Stimulated activated CD8-positive, alpha-beta memory T cell treated with anti-CD3 and anti-CD28 coated beads, Interleukin-7, amount 100 ng/mL, for 1 hour (primary cell): ENCODE measurements at places on chromosomes 12 and 14.

DNA sequence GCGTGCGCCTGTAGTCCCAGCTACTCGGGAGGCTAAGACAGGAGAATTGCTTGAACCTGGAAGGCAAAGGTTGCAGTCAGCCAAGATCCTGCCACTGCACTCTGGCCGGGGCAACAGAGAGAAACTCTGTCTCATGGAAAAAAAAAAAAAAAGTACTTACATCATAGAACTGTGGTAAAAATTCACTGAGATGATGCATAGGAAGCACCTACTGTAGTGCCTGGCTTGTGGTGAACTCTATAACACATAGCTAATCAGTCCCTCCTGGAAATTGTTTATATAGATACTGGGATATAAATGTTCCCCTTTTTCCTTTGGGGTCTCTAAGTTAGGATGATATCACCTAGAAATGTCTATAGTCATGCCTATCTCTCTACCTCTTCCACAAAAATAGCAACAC is 89.7 kb upstream of the CPM start:
- no peak for DNase-seq

GRCh38 chr12:65427646-65428045 is 149.2 kb downstream of the MSRB3 start:
- DNase-seq, result no peak

DNA sequence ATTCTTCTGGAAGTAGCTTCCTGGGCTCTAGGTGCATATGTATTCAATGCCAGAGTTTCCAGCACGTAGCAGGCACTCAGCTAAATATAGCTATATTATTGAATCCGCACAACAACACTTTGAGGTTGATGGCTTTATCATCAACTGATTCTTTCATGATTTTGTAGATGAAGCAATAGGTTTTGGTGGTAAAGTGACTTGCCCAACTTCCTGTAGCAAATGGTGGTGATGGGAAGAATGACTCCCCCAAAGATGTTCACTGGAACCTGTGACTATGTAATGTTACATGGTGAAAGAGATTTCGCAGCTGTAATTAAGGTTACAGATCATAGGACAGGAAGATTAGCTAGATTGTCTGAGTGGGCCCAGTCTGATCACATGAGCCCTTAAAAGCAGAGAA is 3.2 kb downstream of the TDRD9 start:
- DNase-seq, result no peak

GRCh38 chr14:76877871-76878270 is 51.7 kb downstream of the LRRC74A start:
- DNase-seq, result no peak

GRCh38 chr12:90013409-90013808 is 304.8 kb upstream of the ATP2B1 start:
- DNase-seq, result no peak

DNA sequence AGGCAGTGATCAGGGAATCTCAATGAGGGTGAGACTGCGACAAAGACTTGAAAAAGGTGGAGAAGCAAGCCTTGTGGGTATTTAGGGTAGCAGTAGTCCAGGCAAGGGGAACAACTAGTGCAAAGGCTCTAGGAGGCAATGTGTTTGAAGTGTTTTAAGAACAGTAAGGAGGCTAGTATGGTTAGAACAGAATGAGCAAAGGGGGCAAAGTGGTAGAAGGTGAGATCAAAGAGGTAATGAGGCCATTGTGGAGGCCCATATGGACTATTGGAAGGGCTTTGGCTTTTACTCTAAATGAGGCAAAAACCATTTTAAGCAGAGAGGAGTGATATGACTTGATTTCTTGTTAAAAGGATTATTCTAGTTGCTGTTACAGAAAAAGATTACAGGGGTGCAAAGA is 16.8 kb downstream of the HIF1A start:
- DNase-seq, result no peak

DNA sequence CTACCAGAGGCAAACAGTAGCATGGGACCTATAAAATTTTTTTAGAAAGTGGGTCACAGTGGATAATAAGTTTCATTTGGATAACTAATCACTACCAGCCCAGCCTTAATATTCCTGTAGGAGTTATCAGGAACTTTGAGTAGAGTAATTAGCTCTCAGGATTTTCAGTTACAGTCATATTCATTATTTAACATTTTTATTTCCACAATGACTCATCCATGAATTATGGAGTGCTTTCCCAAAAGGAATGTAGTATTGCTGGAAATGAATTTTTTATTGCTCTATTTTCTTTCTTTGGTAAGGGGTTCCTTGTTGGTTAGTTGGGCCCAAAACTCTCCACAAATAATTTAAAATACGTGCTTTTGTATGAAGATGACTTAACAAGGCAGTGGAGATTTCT is 53.7 kb downstream of the ERC1 start:
- DNase-seq, result no peak

DNA sequence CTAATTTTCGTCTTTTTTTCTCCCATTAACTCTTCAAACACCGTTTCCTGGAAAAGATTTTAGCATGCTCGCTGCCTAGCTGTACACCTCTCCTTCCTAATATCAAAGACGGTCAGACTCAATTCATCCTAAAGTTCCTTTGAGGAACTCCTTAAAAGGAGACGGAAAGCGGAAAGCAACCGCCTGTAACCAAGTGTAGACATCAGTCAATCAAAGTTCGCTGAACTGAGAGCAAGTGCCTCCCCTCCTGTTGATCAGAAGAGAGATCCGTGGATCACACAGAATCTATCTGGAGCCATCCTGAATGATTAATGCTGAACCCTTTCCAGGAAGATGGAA is 412 bp upstream of the TEP1 start:
- DNase-seq, result no peak

DNA sequence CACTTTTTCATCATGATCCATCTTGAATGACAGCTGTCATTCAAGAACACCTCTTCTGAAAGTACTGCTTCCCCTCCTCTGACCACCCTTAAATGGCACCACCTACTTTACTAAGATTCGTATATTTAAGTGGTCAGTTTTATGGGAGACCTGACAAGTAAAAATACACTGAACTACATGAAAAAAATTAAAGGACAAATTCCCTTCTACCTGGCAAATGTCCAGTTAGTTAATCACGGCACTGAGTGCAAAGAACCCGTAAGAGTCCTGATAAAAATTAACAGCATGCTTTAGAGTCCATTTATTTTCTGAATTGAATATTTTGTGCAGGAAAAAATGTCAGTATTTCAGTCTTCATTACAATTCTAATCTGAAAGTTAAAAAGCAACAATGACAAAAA is 48.7 kb downstream of the SETD3 start:
- no peak for DNase-seq

- DNase-seq, result no peak
Measured at GRCh38 chr12:2877953-2878732, 1.1 kb downstream of the RHNO1 start.

- DNase-seq, result no peak
Measured at GRCh38 chr14:20456971-20457370, 1.9 kb downstream of the APEX1 start.

DNA sequence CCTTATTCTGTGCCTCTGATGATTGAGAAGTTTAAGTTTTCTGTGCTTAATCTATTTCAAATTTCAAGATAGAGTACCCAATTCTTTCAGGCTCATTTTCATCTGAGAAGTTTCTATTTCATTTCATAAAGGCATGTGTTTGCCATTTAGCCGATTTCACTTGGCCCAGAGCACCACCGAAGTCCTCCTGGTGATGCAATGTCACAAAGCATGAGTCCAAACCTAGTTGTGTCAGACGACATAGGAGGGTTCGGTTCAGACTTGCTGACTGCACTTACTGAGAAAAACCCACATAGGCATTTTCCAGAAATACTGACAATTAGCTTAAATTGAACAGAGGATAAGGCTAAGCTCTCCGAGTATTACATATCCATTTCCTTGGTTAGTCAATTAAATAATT is 152.4 kb upstream of the FAR2 start:
- DNase-seq, result no peak

DNA sequence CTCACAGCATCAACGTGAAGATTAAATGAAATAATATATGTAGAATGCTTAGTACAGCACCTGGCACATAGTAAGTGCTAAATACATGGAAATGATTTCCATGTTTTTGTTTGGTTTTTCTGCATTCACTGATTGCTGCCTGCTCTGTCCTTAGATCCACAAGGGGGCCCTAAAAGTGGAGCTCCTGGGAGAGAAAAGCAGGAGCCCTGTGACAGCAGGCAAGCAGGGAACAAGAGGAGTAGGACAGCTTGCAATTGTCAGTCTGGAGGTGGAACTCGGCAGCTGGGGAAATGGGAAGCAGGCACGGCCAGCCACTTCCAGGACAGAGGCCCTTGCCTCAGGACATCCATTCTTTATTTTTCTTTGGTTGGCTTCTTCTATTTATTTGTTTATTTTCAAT is 292.9 kb downstream of the BMP4 start:
- no peak for DNase-seq

GRCh38 chr14:37595809-37596621 is 586 bp downstream of the TTC6 start:
- no peak for DNase-seq

DNA sequence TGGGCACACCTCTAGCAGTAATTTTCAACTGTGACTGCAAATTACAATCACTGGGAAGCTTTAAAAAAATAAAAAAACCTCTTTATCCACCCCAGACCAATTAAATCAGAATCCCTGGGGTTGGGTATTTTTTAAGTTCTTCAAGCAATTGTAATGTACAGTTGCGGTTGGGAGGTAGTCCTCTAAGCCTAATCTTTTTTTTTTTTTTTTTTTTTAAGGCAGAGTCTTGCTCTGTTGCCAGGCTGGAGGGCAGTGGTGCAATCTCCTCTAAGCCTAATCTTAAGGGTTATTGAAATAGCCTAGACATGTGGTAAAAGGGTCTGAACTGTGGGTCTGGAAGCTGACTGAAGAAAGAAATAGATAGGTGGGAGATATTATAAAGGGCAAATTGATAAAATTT is 230.5 kb downstream of the AKAP6 start:
- no peak for DNase-seq

DNA sequence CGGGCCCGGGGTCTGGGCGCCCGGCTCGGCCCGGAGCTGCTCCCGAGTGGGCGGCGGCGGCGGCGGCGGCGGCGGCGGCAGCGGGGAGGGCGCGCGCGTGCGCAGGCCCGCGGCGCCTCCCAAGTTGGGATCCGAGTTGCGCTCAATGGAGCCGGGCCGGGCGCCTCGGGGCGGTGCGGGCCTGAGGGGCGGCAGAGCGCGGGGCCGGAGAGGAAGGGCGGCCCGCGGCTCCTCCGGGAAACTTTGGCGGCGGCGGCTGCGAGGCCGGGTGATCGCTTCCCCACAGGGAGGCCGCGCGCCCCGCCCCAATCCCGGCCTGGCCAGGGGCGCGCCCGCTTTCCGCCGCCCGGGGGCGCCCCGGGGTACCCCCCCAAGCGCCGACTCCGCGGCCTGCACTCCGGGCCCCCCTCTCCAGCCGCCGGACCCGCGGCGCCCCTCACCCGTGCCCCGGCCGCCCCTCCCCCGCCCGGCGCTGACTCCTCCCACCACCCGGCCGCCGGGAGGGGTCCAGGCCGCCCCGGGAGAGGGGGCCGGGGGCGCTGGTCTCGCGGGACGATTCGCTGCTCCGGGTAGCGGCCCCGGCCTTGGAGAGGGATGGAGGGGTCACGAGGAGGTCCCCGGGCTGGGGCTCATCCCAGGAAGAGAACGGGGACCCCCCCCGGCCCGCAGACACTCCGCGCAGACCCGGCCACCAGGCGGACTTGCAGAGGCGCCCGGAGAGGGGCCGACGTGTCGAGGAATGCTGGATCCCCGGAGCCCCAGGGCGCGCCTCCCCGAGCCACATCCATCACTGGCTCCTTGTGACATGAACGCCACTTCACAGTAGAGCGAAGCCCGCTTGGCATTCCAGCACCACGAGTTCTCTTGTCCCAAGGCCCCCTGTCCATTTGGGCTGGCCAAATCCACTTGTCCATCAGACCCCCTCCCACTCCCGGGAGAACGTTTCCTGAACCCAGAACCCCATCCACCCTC is at the start of gene RILPL1:
RILPL1 (minus strand) TSS at position 48 of the 972 bp plus-strand sequence. CDS start 237 bp downstream, outside the sequence.
- peak; percentile 12 for DNase-seq

GRCh38 chr14:75489480-75489837 is 32.8 kb upstream of the BATF start:
- DNase-seq, result no peak

DNA sequence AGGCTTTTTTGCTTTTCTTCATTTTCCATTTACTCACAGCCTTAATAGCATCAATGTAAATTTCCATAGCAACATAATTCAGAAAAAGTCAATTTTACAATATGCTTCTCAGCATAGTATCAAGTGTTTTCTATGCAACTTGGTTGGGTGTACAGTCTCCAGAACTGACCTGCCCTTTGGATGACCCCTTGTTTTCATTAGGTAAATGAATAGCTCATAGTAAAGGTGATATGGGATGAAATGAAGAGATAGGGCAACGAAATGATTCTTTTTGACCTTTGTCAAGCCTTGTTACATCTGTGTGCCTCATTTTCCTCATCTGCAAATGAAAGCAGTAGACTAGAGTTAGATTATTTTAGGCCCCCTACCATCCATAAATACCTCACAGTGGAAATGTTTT is 1081.0 kb downstream of the TMTC2 start:
- no peak for DNase-seq

GRCh38 chr12:64057706-64058105 is 164.4 kb downstream of the KICS2 start:
- no peak for DNase-seq

- no peak for DNase-seq
Measured at GRCh38 chr12:94336211-94336925, 123.3 kb downstream of the CEP83 start.

GRCh38 chr14:100777818-100778525 is 47.9 kb upstream of the MEG3 start:
- no peak for DNase-seq

DNA sequence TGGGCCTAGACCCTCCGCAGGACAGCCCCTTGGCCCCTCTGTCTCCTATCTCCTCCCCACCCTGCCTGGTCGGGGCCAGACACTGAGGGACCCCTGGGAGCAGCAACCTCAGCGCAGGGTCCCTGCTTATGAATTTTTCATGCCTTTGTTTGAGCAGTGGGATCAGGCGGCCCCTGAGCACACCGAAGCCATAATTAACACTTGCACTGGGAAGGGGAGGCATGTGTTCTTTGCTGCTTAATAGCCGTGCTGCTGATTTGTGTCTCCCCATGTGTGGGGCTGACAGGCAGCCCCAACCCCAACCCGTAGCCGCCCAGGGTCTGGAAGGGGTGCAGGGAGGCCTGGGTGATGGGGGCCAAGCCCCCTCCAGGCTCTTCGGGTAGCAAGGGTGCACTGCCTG is 52.7 kb downstream of the FBRSL1 start:
- DNase-seq, result no peak
